ENCODE measurements at places on chromosomes 2 and 18.

GRCh38 chr2:47704287-47704686 lies 78.7 kb upstream of the MSH6 start:
- DNase-seq: no peak

GRCh38 chr18:77114415-77115191 lies 18.0 kb downstream of the MBP start:
- peak; percentile 99 for DNase-seq

GRCh38 chr18:79625195-79625923 lies 54.2 kb upstream of the CTDP1 start:
- DNase-seq: no peak

DNA sequence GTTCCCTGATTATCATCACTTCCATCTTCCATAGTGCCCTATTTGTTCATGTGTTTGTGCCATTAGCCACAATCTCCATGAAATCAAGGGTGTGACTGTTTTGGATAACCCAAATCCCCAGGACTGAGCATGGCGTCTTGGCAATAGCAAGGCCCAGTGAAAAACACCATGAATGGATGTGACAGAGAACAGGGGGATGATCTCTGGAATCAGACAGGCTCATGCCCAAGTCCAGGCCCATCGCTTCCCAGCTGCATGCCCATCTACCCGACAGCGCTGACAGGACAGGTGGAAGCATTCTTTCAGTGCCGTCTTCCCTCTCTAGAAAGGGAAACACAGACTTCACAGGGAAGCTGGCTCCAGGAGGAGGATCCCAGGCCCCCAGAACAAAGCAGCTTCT lies 50.0 kb downstream of the HDLBP start:
- no peak for DNase-seq

- DNase-seq: no peak
Measured at GRCh38 chr2:22282220-22282619, 1102.8 kb upstream of the KLHL29 start.

- no peak for DNase-seq
Measured at GRCh38 chr2:2914252-2914651, 463.4 kb downstream of the EIPR1 start.

- no peak for DNase-seq
Measured at GRCh38 chr2:127422559-127423477, 4.6 kb downstream of the PROC start.

DNA sequence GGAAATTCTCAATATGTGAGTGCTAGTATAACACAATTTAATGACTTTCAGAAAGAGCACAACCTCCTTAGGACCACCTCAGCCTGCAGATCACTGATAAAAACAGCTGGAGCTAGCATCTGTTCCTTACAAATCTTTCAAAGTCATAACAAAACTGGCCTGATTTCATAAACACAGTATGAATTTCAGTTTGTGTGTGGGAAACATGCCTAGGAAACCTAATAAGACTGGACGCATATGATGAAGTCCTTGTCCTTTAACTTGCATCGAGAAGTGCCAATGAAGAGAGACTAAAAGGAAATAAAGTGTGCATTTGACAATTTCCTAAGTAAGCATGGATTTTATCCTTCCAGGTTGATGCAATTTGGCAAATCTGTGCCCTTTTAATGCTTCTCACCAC lies 74.1 kb upstream of the KLHL14 start:
- no peak for DNase-seq

GRCh38 chr2:64928813-64929212 lies 60.4 kb upstream of the SLC1A4 start:
- DNase-seq: no peak

DNA sequence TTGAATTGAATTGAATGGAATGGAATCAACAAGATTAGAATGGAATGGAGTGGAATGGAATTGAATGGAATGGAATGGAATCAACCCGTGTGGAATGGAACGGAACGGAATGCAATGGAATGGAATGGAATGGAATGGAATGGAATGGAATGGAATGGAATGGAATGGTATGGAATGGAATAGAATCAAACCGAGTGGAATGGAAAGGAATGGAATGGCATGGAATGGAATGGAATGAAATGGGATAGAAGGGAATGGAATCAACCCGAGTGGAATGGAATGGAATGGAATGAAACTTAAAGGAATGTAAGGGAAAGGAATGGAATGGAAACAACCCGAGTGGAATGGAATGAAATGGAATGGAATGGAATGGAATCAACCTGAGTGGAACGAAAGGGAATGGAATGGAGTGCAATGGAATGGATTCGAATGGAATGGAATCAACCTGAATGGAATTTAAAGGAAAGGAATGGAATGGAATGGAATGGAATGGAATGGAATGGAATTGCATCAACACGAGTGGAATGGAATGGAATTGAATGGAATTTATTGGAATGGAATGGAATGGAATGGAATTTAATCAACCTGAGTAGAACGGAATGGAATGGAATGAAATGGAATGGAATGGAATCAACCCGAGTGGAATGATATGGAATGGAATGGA lies 1146.6 kb downstream of the RPIA start:
- peak; percentile 29 for DNase-seq

DNA sequence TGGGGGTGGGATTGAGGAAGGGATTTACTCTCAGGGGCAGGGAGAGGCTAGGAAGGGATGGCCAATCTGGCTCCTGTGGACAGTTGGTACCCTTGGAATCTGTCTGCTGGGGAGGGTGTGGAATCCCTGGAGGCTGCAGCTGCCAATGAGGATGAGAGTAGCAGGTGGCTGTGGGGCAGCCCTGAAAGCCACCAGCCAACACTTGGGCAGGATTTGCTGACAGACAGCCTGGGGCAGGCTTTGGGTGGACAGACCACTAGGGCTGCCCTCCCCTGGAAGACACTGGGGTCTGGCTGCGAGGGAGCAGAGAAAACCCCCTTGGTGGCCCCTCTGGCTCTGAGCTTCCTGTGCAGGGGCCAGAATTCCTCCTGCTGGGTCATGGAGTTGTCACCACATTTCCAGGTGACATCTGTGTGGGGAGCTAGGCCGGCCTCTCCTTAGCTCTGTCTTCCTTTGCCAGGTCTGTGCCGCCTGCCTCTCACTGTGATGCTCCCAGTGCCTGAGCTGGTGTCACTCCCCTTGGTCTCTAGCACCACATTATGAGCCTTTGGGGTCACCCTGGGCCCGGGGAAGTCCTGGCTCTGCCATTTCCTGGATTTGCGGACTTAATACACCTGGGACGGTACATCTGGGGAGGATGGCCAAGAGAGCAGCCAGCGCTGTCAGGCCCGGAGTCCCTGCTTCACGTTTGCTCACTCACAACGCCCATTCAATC lies 13.4 kb upstream of the ARHGEF4 start:
- no peak for DNase-seq

GRCh38 chr2:158624071-158624667 lies 167.4 kb downstream of the PKP4 start:
- DNase-seq: no peak

GRCh38 chr18:69402533-69402989 lies 1.9 kb downstream of the DOK6 start:
- no peak for DNase-seq

DNA sequence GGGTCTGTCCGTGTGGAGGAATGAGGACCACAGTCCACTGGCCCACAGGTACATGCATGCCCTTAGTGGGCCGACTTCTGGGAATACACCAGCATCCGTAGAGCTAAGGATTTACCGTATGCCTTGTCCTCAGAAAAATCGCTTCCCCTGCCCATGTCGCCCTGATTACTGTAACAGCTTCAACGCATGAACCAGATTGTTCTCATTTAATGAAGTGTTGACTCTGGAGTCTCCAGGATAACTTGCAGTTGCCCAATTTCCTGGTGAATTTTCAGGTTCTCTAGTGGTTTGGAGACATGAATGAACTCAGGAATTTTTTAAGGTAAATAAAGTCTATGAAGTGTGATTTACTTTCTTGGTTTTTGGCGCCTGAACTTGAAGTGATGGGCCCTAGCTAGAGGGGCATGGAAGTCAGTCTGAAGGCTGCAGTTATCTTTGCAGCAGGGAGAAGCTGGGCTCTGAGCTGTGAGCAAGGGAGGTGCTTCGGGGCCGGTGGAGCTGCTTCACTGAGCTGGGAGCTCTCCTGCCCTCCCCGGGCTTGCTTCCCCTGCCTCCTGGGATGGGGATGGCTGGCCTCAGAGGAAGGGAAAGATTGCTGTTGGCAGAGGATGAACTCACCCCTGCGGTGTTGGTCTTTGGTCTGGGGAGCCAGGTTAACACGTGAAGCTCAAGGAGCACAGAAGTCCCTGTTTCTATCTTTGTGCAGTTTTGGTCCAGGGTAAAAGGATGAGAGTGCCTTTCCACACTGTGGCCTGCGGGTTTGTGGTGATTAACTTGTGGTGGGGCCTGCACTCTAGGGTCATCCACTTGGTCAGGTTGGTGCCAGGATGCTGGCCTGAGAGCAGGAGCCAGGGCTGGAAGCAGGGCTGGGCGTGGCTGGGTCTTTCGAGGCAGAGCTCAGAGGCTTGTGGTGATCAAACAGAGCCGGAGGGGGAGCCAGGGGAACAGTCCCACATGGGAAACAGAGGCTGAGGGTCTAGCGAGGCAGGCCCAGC lies 28.1 kb downstream of the TCF7L1 start:
- DNase-seq: no peak

- no peak for DNase-seq
Measured at GRCh38 chr2:65587779-65588178, 155.4 kb upstream of the SPRED2 start.

DNA sequence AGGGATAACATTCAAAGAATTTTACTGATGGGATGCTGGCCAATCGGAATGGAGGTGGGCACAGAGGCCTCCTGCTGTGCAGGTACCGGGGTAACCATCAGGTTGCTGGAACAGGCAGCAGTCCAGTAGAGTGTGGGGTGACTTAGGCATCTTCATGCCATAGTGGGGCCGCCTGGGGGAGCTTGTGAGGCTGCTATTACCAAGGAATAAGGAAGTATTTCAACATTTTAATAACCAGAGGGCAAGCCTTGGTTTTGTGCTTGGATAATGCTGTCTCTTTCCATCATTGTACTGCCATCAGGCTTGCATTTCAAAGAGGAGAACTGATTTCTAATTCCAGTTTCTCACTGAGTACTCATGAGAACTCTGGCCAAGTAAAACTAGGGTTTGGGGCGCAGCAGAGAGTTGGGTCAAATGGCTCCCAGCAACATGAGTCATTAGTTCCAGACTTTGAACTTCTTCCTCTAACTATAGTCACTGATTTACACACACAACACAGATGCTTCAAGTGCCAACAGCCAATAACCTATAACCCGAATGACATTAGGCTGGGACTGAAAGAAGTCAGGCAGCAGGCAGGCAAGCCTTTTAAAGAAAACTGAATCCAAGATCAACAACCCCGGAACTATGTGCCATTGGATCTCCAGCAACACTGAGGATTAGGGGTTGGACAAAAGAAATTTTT lies 56.1 kb upstream of the FHL2 start:
- peak; percentile 89 for DNase-seq

DNA sequence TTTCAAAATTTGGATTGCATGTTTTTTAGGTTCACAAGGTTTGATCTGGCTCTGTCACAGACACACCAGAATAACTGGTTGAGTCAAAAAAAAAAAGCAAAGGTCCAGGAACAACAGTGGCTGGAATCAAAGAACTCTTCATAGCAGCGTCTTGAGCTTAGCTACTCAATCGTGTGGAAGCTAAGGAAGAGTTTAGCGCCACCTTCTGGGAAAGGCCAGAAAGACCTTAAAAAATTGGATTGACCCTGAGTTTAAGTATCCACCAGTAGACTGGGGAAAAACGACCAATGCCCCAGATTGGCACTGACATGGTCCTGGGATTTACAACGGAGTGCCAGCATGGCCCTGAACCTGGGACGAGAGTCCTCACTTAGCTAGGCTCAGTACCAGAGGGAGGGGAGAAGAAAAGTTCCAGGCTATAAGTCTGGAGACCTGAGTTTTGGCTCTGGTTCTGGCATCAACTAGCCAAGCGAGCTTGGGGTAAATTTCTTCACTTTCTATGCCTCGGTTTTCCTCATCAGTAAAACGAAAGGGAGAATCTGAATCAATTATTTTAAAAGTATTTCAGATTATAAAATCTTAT lies 71.1 kb upstream of the TFCP2L1 start:
- peak; percentile 57 for DNase-seq

GRCh38 chr2:143675021-143675420 lies 545.8 kb downstream of the ARHGAP15 start:
- no peak for DNase-seq

DNA sequence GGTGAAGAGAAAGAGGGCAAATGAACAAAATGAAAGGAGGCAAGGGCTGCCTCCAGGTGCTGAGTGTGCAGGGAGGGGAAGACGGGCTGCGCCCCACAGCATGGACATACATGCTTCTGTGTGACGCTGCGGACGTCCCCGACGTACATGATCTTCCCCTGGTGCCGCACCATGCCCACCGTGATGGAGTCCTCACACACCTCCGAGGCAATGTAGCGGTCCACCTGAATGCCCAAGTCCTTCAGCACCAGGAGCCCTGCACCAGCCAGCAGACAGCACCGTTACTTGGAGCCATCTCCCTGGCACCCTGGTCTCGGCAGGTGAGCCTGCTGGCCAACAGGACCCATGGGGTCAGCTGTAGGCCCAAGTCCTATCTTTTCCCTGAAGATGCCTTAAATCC lies 73.1 kb upstream of the POMC start:
- DNase-seq: no peak
